T-cell (primary cell): ENCODE measurements at places on chromosomes 6 and 20.

- H3K4me1 ChIP-seq: no peaks in the 10 kb centered on the region
- H3K4me3 ChIP-seq: peak overlapping the region; percentile 39
- peak; percentile 6 for DNase-seq
- H3K27ac ChIP-seq: peak overlapping the region; percentile 24
Observed at GRCh38 chr6:11785774-11786579, 7.4 kb upstream of the ADTRP start.

- H3K27ac ChIP-seq: no peak overlapping the region
- no peak for DNase-seq
- H3K27me3 ChIP-seq: peaks cover 5% of the 10 kb centered on the region
- no peaks in the 10 kb centered on the region for H3K4me1 ChIP-seq
- H3K36me3 ChIP-seq: no peaks in the 10 kb centered on the region
Observed at GRCh38 chr6:18503593-18504231, 116.6 kb downstream of the RNF144B start.

DNA sequence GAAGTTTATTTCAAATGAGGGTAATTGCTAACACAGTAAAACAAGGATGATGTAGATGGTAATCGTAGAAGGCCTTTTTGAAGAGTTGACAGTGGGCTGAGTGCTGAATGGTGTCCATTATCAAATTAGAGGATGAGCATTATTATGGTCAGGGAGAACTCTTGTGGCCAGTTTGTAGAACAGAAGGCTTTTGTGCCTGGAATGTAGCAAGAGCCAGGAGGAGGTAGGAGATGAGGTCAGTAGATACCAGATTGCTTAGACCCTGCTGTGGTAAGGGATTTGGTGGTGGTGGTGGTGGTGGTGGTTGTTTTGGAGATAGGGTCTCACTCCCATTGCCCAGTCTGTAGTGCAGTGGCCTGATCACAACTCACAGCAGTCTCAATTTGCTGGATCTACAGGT is 6.2 kb downstream of the CSE1L start:
- H3K27me3 ChIP-seq: no peaks in the 10 kb centered on the region
- no peak overlapping the region for H3K27ac ChIP-seq
- no peak for DNase-seq
- no peak overlapping the region for H3K4me3 ChIP-seq
- peaks cover 14% of the 10 kb centered on the region for H3K4me1 ChIP-seq

DNA sequence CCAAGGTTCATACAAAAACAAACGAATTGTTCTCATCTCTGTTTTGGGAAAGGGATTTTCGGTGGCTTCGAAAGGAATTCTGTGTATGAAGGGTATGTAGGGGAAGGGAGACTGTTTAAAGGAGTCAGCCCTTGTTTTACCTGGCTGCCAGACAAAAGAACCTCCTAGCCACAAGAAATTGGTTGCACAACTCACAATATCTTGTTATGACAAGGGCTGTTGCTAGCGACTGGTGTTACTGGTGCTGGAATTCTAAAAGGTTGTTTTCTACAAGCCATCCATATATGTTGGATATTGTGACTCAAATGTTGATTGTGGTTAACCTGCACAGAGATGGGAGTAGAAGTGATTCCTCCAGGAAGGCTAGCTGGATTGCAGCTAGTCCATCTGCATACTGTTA is 34.6 kb upstream of the CITED2 start:
- DNase-seq: no peak
- H3K27me3 ChIP-seq: no peaks in the 10 kb centered on the region
- no peak overlapping the region for H3K27ac ChIP-seq

GRCh38 chr6:128446497-128446896 is 73.9 kb downstream of the PTPRK start:
- H3K27ac ChIP-seq: no peak overlapping the region
- H3K36me3 ChIP-seq: no peaks in the 10 kb centered on the region
- H3K27me3 ChIP-seq: no peaks in the 10 kb centered on the region
- DNase-seq: no peak

DNA sequence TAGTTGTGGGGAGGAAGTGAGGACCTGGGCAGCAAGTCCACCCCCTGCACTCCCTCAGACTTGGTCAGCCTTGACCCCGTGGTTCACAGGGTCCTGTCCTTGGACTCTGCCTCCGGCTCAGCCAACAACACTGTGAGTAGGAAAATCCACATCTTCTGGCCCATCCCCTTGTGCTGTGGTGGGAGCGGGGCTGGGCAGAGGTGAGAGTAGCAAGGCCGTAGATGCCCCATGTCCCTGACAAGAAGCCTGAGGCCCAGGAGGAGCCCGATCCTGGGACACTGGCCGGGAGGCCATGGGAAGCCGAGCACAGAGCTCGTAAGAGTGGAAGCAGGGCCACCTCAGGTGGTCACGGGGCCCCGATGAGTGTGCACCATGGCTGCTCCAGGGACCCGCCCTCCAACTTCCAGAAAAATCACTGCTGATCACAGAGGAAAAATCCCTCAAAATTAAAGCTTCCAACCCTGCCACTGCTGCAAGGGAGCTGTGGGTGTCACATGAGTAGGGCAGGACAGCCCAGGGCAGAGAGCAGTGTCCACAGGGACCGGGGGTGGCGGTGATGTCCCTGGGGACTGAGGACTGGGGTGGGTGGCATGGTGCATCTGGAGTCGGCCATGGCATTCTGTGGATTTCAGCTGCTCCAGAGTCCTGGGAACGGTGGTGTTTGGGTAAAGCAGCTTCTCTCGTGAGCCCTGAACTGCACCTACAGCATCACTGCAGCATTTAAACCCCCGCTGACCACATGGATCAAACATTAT is 189.4 kb downstream of the DLL1 start:
- H3K4me1 ChIP-seq: no peaks in the 10 kb centered on the region
- no peaks in the 10 kb centered on the region for H3K27me3 ChIP-seq
- H3K4me3 ChIP-seq: no peak overlapping the region
- H3K27ac ChIP-seq: no peak overlapping the region

- no peak overlapping the region for H3K4me3 ChIP-seq
- no peaks in the 10 kb centered on the region for H3K27me3 ChIP-seq
- H3K4me1 ChIP-seq: no peaks in the 10 kb centered on the region
- no peak for DNase-seq
Observed at GRCh38 chr6:159639721-159640120, 53.3 kb downstream of the SOD2 start.

DNA sequence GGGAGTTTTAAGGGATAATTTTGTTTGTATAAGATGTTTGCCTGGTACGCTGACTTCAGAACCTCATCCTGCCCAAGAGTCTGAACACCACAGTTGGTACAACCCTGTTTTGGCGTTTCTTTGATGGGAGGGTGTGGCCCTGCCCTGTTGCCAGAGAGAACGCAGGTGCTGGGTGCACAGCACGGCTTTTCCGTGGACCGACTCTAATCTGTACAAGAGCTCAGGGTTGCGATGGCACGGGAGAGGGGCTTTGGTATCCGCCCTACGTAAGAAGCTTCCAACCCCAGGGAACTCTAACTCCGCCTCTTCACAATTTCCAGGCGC is 1.3 kb downstream of the CYP24A1 start:
- no peak overlapping the region for H3K4me3 ChIP-seq
- H3K27me3 ChIP-seq: peaks cover 17% of the 10 kb centered on the region
- H3K27ac ChIP-seq: no peak overlapping the region
- H3K4me1 ChIP-seq: peaks cover 16% of the 10 kb centered on the region
- no peaks in the 10 kb centered on the region for H3K36me3 ChIP-seq

DNA sequence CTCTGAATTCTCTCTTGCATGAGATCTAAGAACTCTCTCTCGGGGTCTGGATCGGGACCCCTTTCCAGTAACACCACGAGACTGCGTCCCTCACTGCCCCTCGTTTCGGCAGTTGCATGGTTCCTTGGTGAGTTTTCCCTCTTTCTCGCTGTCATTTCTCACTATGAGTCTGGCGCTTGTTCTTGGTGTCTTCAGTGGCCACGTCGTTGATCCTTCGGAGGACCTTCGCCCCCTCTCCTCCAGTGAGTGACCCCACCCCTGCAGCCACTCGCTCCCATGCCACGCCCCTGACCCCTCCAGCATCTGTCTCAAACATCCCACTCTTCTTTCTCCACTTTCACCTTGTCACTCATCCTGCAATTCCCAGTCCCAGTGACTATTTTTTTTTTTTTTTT is 23.0 kb downstream of the SYNJ2 start:
- H3K36me3 ChIP-seq: no peaks in the 10 kb centered on the region
- no peaks in the 10 kb centered on the region for H3K27me3 ChIP-seq
- H3K4me1 ChIP-seq: peaks cover 54% of the 10 kb centered on the region
- DNase-seq: no peak
- no peak overlapping the region for H3K27ac ChIP-seq
- H3K4me3 ChIP-seq: no peak overlapping the region

- H3K36me3 ChIP-seq: no peaks in the 10 kb centered on the region
- no peaks in the 10 kb centered on the region for H3K4me1 ChIP-seq
- no peaks in the 10 kb centered on the region for H3K27me3 ChIP-seq
- no peak overlapping the region for H3K4me3 ChIP-seq
Observed at GRCh38 chr6:91094341-91094740, 507.5 kb upstream of the MAP3K7 start.

GRCh38 chr20:46939031-46939965 is 44.7 kb downstream of the EYA2 start:
- no peaks in the 10 kb centered on the region for H3K36me3 ChIP-seq
- no peak for DNase-seq
- no peaks in the 10 kb centered on the region for H3K4me1 ChIP-seq
- no peak overlapping the region for H3K27ac ChIP-seq
- H3K27me3 ChIP-seq: no peaks in the 10 kb centered on the region

- H3K36me3 ChIP-seq: peaks cover 10% of the 10 kb centered on the region
- H3K4me3 ChIP-seq: no peak overlapping the region
- H3K27ac ChIP-seq: no peak overlapping the region
- H3K27me3 ChIP-seq: no peaks in the 10 kb centered on the region
Observed at GRCh38 chr20:37801921-37802320, 101.0 kb upstream of the VSTM2L start.

DNA sequence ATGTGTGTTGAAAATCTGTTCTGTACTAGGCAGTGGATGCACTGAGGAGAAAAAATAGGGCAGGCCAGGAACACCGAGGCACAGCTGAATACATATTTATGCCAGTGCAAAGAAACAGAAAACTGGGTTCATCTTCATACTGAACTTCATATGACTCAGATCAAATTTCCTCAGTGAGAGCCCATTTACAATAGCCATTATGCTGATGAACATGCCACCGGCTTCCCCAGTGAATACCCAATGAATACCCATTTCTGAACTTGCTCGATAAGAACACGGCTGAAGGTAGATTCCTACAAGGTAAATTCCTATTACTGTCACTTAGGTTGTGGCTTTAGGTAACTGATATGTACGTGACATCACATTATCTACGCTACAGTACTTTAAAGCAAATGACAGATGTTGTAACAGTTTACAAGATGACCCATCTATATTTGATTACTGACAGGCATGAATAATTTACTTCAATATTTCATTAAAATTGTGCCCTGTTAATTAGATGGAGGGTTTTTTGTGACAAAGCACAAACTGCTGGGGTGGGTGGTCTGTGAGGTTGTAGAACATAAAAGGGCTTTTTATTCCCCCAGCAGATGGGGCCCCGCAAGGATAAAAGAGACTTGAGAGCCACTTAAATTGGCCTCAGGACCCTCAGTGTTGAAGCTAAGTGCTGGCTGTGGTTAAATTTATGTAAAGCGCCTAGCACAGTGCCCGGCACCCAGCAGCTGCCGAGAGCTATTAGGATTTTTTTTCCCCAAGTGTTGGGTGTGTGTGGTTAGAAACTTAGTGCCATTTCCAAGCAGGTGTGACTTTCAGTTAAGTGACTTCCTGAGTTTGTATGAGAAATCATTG is 264.5 kb downstream of the CD83 start:
- H3K27me3 ChIP-seq: peaks cover 2% of the 10 kb centered on the region
- peaks cover 6% of the 10 kb centered on the region for H3K4me1 ChIP-seq
- no peak overlapping the region for H3K27ac ChIP-seq
- no peak overlapping the region for H3K4me3 ChIP-seq
- DNase-seq: no peak
- no peaks in the 10 kb centered on the region for H3K36me3 ChIP-seq

DNA sequence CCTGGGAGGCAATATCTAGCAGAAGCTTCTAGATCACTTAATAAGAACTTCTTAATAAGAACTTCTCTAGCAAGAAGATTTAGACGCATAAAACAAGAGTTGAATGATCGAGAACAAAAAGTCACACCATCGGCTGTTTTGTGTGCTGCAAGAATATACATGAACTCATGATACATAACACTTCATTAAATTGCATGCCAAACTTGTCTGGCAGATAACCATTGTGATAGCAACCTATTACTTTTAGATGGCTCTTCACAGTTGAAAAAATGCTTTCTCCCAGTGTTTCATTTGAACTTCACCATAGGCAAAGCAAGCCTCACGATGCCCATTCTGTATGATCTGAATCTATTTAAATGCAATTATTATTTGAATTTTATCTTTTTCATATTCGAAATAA is 249.9 kb downstream of the CBLN4 start:
- no peaks in the 10 kb centered on the region for H3K36me3 ChIP-seq
- H3K4me3 ChIP-seq: no peak overlapping the region
- no peaks in the 10 kb centered on the region for H3K27me3 ChIP-seq
- no peaks in the 10 kb centered on the region for H3K4me1 ChIP-seq

GRCh38 chr6:107495971-107496370 is 6.1 kb downstream of the SOBP start:
- DNase-seq: no peak
- peaks cover 5% of the 10 kb centered on the region for H3K4me1 ChIP-seq
- no peak overlapping the region for H3K27ac ChIP-seq
- H3K27me3 ChIP-seq: peaks cover 17% of the 10 kb centered on the region
- H3K36me3 ChIP-seq: no peaks in the 10 kb centered on the region

- no peak for DNase-seq
- no peak overlapping the region for H3K27ac ChIP-seq
- no peaks in the 10 kb centered on the region for H3K4me1 ChIP-seq
- no peak overlapping the region for H3K4me3 ChIP-seq
- no peaks in the 10 kb centered on the region for H3K36me3 ChIP-seq
- H3K27me3 ChIP-seq: no peaks in the 10 kb centered on the region
Observed at GRCh38 chr6:94956910-94957309, 620.4 kb upstream of the MANEA start.

GRCh38 chr6:114581293-114581692 is 238.5 kb upstream of the HS3ST5 start:
- no peaks in the 10 kb centered on the region for H3K36me3 ChIP-seq
- no peaks in the 10 kb centered on the region for H3K4me1 ChIP-seq
- H3K27ac ChIP-seq: no peak overlapping the region
- no peak for DNase-seq
- no peak overlapping the region for H3K4me3 ChIP-seq

DNA sequence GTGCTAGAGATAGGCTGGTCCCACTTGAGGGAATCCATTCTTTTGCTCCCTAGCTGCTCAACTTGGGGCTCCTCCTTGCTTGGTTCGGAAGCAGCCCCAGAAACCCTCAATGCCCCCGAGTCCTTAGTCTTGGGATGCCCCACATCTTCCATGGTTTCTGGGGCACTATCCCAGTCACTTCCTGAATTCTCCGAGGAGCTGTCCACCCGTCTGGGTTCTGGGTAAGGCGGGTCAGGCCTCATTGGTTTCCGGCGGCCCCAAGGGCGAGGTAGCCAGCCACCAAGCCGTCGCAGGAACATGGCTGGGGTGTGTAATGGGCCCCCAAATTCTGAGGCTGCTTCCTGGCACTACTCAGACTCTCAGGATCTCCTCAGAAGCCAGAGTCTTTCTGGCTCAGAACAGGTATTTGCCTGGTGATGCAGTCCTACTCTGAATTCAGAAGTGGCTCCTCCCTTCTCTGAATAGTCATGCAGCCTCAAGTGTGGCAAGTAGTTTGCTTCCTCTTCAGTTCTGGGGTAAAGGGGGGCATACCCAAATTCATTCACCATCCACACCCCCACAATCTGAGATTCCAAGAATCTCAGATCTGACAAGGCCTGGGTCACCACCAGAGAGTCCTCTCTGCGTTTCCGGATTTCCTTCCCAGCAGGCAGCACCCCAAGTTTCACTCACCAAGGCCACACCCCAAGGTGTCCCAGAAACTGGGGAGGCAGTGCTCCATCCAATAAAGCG is 763 bp downstream of the C6orf47 start:
- no peaks in the 10 kb centered on the region for H3K36me3 ChIP-seq
- DNase-seq: no peak
- peaks cover 21% of the 10 kb centered on the region for H3K4me1 ChIP-seq
